ENCODE measurements at places on chromosomes 1 and 21. TPM values are rescaled to one million over a fixed set of nuclear protein-coding genes. Genes with fewer than 3 reads are reported as not detected.

DNA sequence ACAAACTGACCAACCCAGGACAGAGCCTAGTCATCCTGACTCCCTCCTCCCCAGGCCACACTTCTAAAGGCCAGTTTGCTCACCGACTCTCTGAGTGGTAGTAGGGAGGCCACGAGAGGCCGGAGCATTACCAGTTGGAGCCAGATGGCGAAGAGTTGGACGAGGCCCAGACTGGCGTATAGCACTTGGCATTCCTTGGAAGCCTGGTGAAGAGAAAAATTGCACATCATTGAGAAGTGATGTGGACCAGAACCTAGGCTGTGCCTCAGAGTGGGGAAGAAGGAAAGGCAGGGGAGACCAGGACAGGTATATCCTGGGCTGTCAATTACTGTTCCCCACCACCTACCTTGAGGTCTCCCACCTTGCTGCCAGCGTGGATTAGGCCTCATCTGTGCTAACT lies 12.2 kb downstream of the PABPC4 start:
- no peak for DNase-seq

GRCh38 chr1:169812131-169812530 lies 17.4 kb upstream of the METTL18 start:
- no peak for DNase-seq

GRCh38 chr1:164660412-164660772 lies 101.4 kb downstream of the PBX1 start:
- peak; percentile 49 for DNase-seq

DNA sequence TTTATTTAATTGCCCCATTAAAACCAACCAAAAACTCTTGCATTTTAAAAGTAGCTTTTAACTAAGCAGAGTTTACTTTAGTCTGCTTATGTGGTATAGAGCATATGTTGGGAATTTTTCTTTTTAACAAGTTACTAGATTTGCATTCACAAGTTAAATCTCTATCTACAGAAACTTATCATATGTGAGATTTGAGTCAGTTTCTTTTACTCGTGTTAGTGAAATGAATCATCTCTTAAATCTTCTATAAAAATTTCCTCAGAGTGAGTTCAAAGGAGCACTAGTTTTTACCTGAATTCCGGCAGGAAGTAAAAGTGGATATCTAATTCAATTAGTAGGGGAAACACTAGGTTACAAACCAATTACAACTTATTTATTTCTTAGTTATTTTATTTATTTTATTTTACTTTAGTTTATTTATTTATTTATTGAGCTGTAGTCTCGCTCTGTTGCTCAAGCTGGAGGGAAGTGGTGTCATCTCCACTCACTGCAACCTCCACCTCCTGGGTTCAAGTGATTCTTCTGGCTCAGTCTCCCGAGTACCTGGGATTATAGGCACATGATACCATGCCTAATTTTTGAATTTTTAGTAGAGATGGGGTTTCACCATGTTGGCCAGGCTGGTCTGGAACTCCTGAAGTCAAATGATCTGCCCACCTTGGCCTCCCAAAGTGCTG lies 1609.6 kb upstream of the B3GALT2 start:
- DNase-seq: no peak

The IRF2BP2 gene
- 192 TPM for total RNA-seq
